ENCODE measurements at places on chromosomes 3 and 15. TPM values are rescaled to one million over a fixed set of nuclear protein-coding genes. Genes with fewer than 3 reads are reported as not detected.

DNA sequence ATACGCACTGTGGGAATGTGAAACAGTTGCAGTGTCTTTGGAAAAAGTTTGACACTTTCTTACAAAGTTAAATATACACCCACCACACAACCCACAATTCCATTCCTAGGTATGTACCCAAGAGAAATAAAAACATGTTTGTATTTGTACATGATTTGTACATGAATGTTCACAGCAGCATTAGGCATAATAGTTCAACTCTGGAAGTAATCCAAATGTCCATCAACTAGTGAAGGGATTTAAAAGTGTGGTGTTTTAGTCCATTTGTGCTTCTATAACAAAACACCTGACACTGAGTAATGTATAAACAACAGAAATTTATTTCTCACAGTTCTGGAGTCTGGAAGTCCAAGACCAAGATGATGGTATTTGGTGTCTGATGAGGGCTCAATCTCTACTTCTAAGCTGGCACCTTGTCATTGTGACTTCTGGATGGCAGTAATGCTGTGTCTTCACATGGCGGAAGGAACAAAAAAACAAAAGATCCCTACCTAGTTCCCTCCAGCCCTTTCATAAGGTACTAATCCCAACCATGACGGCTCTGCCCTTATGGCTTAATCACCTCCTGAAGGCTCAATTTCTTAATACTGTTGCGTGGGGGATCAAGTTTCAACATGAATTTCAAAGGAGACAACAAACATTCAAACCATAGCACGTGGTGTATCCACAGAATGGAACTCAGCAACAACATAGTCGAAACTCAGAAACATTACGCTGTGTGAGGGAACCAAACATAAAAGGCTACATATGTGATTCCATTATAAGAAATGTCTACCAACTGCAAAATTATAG is 120.5 kb downstream of the AQP9 start:
- DNase-seq = no peak

DNA sequence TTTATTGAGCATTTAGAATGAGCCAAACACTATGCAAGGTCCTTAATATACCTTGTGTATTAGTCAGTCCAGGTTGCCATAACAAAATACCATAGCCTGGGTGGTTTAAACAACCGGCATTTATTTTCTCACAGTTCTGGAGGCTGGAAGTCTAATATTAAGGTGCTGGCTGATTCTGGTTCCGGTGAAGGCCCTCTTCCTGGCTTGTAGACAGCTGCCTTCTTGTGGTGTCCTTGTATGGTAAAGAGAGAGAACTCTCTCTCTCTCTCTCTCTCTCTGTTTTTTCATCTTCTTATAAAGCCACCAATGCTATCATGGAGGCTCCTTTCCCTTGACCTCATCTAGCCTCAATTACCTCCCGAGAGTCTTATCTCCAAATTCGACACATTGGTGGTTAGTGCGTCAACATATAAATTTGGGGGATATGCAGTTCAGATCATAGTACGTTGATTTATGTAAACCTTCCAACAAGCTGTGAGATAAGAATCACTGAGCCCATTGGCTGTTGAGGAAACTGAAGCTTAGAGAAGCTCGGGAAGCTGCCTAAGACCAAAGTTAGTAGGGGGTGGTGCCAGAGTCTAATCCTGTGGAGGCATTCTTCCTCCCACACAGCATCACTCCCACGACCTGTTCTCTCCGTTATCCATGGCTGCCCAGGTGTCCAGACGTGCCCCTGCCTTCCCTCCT is 298.0 kb upstream of the PROK2 start:
- no peak for DNase-seq

DNA sequence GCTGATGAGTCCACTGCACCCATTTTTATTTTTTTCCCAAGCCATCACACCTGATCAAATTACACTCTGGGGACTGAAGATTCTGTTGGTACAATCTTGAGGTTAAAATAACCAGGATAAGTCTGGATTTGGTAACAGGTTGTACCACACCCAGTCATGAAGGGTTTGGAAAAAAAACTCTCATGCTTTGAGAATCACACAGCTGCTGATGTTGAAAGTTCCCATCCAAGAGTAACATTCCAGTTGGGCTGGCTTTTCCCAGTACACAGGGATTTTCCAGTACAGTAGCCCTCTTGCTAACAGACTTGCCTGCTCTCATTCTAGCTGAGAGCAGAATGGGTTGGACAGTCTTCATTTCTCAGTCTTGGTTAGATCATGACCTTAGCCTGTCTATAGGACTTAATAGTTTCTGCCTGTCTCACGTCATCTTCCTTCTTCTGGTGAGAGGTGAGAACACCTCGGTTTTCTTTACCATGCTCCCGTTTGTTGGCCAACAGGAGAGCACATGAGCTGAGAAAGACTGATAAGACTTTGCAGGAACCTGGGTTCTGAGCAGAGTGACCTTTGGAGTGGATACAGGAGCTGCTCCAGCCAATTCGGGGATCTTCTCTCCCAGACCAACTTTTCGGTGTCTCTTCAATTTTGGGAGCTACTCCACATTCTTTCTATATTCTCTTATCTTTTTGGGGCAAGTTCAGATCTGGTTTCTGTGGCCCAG is 300.1 kb upstream of the LYSMD4 start:
- no peak for DNase-seq

The SLC22A14 gene
- total RNA-seq = not detected

DNA sequence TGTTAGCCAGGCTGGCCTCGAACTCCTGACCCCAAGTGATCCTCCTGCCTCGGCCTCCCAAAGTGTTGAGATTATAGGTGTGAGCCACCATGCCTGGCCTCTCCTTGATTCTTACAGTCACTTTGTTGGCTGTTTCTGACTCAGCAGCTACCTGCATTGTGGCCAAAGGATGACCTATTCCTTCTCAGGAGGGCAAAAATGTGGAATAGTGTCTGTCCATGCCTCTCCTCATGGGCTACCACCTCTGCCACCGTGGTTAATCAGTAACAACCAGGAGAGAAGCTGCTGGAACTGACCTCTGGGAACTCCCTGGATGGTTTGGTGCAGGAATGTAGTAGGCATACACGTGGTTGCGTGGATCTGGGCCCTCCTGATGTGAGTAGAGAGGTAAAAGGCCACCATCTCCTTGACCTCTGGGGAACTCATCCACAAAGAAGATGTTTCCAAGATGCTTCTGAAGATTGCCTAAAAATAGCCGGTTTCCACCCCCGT is 63.3 kb downstream of the FLNB start:
- peak; percentile 96 for DNase-seq

- no peak for DNase-seq
Observed at GRCh38 chr3:160402221-160403027, 3.0 kb downstream of the SMC4 start.

DNA sequence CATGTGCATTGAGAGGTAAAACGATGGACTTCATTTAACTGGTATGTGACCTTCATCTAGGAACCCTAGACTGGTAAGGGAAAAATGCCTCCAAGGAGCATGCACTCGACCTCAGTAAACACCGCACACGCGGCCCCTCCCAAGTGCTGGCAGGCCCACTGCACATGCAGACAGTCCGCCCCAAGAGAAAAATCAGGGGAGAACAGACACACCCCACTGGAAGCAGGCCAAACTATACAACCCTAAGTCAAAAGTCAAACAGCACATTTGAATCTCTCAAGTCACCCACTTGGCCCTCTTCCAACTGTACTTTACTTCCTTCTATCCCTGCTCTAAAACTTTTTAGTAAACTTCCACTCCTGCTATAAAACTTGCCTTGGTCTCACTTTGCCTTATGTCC is 250.1 kb upstream of the HES1 start:
- no peak for DNase-seq

DNA sequence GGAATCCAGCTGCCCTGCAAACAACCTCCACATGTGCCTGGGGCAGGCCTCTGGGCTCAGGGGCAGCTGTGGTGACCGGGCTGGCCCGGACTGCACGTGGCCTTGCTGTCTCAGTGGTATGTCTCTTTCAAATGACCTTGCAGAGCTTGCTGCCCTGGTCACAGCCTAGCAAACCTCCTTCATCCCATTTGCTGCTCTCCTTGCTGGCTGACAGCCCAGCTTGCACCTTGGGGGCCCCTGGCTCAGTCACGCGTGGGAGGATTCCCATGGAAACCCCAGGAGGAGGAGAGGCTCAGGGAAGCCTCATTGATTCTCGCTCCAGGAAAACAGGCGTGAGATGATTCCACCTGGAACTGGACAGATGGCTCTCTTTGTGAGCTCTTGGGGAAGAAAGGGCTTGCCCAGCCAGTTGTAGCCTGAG is 5.6 kb downstream of the SPSB4 start:
- no peak for DNase-seq

The NRROS gene
- total RNA-seq = 2.5 TPM

GRCh38 chr3:134486577-134487041 is 752 bp downstream of the CEP63 start:
- no peak for DNase-seq

- DNase-seq = no peak
Observed at GRCh38 chr15:90211440-90212143, 10.5 kb downstream of the SEMA4B start.

- no peak for DNase-seq
Observed at GRCh38 chr3:112137781-112138180, 4.7 kb upstream of the GCSAM start.

The NEK4 gene
- 22.9 TPM for total RNA-seq

The CLDN11 gene
- total RNA-seq = 33.7 TPM

DNA sequence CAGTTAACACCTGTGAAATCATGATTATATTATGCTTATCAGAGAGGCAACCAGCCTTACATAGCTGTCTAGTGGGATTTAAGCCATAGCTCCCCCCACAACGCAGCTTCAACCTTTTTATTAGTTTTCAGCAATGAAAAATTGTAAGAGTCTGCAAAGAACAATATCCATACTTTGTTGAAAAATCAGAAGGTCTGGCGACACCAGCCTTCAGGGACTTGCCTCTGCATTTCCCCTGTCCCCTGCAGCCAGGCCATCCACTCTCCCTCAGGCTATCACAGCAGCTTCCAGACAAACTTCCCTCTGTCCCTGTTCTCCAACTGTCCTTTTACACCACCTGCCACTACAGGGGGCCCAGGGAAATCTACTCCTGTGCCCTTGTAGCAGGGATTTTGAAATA is 59.9 kb downstream of the SSUH2 start:
- no peak for DNase-seq

GRCh38 chr3:64133987-64134386 is 91.3 kb downstream of the PRICKLE2 start:
- DNase-seq = no peak

DNA sequence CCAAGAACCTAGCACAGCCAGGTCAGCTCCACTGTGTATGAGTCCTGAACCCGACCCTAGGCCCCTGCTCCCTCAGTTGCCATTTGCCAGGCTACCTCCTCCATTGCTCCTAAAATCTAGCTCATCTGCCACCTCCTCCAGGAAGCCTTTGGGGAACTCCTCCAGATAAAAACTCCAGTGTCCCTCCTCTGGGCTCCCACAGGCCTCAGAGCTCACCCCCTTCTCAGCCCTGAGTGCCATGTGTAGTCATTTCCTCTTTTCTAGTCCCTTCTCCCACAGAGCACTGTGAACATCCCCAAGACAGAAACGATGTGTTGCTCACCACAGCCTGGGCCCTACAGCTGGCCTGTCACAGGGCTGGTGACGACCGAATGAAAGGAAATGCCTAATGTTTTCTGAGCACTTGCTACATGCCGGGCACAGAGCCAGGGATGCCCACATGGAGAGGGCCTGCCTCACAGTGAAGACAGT is 61.0 kb downstream of the IQSEC1 start:
- no peak for DNase-seq

DNA sequence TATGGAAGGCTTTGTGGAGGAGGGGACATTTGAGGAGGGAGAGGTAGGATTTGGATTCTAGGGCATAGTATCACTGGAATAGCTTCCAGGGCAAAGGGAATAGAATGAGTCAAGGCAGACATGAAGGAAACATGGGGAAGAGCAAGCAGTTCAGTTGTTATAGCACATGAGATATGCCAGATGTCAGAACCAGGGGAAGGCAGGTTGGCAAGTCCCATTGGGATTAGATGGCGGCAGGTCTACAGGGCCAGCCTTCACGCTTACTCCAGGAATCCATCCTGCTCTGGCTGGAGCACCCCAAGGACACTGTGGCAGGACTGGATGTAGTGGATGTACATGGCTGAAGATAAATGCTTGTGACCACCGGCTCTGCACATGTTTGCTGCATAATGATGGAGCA is 120.4 kb upstream of the ST8SIA2 start:
- DNase-seq = no peak

DNA sequence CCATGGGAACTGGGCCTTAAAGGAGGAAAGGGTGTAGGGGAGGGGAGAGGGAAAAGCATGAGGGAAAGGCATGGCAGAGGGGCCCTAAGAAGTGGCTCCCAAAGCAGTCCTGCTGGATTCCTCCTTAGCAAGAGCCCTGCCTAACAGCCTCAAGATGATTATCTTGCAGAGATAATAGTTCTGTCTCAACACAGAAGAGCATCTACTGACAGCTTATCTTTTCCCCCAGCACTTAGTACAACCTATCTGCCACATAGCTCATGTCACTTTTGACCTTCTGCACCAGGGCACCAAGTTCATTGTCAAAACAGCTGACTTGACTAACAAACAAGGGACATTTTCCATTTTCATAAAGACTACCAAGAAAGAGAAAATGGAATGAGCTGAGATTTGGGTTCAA is 86.3 kb downstream of the ANP32A start:
- DNase-seq = no peak

The LTK gene
- 0.69 TPM for total RNA-seq

DNA sequence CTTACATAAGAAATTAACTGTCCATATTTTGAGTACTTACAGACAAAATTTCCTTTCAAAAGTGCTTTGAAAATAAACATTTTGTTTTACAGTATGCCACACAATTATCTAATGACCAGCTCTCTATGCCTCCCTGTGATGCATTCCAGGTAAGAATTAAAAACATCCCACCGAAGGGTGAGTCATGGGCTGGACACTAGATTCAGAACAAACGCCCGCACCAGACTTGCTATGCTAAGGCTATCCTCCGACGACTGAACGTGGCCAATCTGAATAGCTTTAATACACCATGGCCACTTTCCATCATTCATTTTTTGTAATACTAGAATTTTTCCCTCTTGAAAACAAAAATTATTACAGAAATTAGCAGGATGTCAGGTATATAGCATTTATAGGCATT is 139.8 kb upstream of the TNIK start:
- DNase-seq = no peak

GRCh38 chr3:123951522-123952447 is 9.2 kb downstream of the CCDC14 start:
- DNase-seq = no peak

The CLEC3B gene
- not detected for total RNA-seq

GRCh38 chr3:190265796-190266195 is 56.5 kb downstream of the CLDN1 start:
- no peak for DNase-seq

GRCh38 chr3:23885210-23885609 is 31.6 kb downstream of the NKIRAS1 start:
- no peak for DNase-seq

DNA sequence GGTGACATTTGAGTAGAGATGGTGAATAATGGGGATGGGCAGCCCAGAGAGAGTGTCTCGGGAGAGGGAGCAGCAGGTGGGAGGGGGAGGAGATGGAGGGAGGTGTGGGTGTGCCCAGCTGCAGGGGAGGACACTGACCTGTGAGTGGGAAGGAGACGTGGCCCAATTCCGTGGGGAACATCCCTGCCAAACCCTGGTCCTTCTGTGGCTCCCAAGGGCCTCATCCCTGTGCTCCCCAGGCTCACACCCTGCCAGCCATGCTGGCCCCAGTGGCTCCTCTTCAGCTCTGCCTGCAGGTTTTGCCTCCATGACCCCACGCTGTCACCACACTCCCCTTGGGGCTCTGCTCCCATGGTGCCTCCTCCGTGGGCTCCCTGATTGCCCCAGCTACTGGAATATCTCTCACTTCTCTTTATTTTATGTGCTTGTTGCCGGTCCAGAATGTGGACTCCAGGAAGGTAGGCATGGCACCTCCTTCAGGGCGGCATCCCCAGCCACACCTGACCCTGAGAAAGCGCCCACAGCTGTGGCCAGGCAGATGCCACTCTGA is 7.0 kb downstream of the CFAP100 start:
- no peak for DNase-seq

The DNAH12 gene
- total RNA-seq = not detected

The CCR9 gene
- total RNA-seq = 0.17 TPM

All from epithelial cell of proximal tubule (primary cell).